Activated T-helper 17 cell treated with anti-CD3 and anti-CD28 coated beads, Interleukin-2, amount 50 U/mL, for 72 hours (primary cell): ENCODE measurements at places on chromosomes 4 and X.
A peak's percentile ranks its signal among the peaks of the same experiment; 100 is the strongest.

DNA sequence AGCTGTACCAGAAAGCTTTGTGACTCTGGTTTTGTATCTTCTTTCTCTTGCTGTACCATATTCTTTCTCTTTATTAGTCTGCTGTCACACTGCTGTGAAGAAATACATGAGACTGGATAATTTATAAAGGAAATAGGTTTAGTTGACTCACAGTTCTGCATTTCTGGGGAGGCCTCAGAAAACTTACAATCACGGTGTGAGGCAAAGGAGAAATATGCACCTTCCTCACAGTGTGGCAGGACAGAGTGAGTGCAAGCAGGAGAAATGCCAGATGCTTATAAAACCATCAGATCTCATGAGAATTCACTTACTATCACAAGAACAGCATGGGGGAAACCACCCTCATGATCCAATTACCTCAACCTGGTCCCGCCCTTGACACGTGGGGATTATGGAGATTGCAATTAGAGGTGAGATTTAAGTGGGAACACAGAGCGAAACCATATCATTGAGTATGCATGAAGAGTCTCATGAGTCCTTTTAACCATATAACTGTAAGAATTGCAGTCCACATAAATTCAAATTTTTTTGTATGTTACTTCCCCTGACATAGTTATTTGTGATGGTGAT lies 67.4 kb upstream of the INPP4B start:
- ATAC-seq = no peak

GRCh38 chr4:140641789-140642439 lies 73.2 kb upstream of the UCP1 start:
- ATAC-seq = no peak

DNA sequence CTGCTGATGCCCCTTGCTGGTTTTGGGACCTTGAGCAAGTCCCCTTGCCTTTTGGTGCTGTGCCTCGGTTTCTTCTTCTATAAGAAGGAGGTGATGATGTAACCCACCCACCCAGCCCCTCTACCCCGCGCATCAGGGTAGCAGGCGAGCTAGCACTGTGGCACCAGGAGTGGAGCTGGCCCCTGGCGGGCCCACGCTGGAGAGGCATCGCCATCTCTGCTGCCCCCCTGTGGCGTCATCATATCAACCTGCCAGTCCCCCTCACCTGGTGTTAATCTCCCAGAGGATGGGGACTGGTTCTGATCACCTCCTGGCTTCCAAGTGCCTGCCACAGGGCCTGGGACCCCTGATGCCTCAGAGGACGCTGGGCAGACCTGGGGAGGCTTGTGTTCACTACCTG lies 6.3 kb upstream of the SORCS2 start:
- no peak for ATAC-seq

- ATAC-seq = peak; percentile 69
Observed at GRCh38 chrX:109709129-109709631, 23.9 kb downstream of the ACSL4 start.

- no peak for ATAC-seq
Observed at GRCh38 chrX:397575-397974, 10.9 kb upstream of the PPP2R3B start.

DNA sequence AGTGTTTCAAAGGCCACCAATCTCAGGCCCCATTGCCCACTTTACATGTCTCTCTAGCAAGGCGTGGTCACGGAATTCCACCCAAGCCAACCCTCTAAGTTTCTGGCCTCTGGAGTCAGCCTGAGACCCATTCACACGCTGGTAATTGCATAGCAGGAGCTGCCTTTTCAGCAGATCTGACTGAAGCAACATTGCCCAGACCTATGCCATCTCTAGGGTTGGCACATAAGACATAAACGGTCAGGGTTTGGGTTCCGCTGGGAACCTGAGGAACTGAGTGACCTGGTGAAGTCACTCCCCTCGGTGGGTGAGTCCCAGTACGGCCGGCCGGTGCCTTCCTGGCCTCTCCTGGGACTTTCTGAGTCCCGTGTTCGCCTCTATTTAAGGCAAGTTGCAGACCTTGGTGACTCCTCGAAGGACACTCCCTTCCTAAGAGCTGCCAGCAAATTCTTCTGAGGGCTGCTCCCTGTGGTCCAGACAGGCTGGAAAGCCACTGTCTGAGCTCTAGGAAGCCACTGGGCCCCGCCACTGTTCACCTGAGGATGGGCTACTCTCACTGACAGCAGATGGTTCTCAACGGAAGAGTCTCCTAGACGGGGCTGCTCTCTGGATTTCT lies 15.9 kb downstream of the CTAG1A start:
- ATAC-seq = no peak
